Mucosa of descending colon (tissue), 3 donors: ENCODE measurements at places on chromosomes 2 and 18. TPM values are rescaled to one million over a fixed set of nuclear protein-coding genes. Genes with fewer than 3 reads are reported as not detected.

DNA sequence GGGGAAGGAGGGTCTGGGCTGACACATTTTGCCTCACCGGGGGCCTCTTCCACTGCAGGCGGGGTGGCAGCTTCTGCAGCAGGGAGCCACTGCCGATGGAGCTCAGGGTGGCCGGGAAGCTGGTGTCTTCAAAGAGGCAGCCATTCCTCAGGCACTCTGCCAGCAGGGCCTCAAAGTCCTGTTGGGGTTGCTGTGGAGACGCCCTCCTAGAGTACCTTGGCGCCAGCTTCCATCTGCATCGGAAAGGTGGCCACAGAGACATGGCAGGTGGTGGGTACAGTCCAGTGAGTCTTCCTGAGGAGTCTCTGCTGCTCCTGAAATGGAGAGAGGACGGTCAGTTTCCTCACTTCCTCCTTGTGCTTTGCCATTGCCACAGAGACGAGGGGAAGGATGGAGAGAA, 12.1 kb downstream of the CAPN14 start:
- DNase-seq: no peak

- DNase-seq: no peak
These were observed 258.9 kb downstream of the CYRIA start for GRCh38 chr2:16406496-16407289.

GRCh38 chr2:234625626-234626250, 128.9 kb upstream of the ARL4C start:
- DNase-seq: no peak

KIF5C gene
- total RNA-seq: 11.0 TPM

NT5DC4 gene
- total RNA-seq: not detected

ELP2 gene
- total RNA-seq: 55.4 TPM

- DNase-seq: no peak
These were observed 5.3 kb upstream of the STAMBP start for GRCh38 chr2:73823416-73823815.

GRCh38 chr2:215411941-215412743, 23.7 kb downstream of the FN1 start:
- DNase-seq: no peak

SERPINB10 gene
- total RNA-seq: not detected

DNA sequence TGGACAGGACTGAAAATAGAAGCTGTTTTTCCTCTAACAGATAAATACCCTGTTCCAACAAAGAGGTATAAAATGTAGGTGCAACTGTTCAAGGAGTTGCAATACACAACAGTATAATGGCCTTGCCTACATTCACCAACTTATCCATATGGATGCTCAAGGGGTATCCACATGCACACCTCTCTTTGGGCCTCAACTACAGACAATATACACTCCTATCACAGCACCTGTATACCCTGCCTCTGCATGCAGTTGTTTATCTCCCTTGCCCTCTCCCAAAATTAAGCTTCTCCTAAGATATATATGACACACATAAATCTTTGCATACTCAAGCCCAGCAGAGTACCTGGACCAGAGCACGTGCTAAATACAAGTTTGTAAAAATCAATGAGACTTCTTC, 37.3 kb downstream of the DARS1 start:
- no peak for DNase-seq

GRCh38 chr2:51510303-51510702, 478.4 kb upstream of the NRXN1 start:
- DNase-seq: no peak

- no peak for DNase-seq
These were observed 106.1 kb upstream of the HDAC4 start for GRCh38 chr2:239506961-239507360.

DNA sequence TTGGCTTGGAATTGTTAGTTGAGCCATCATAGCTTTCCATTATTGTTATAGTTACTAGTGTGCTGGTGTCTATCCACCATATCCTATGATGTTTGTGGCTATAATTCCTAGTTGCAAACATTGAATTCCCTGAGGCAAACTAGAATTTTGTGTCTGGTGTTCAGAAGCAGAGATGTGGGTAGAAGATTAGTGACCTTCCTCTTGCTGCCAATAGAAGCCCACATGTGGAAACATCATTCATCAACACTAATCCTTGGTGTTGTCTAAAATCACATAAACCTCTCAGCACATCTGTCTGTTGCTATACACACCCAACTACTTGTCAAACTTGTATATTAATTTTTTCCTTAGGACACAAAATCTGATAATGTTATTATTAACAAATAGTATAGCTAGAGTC, 374.1 kb downstream of the TGIF1 start:
- no peak for DNase-seq

TCF4 gene
- 20.7 TPM for total RNA-seq

- DNase-seq: no peak
These were observed 160.6 kb downstream of the RNF144A start for GRCh38 chr2:7077660-7078267.

- DNase-seq: no peak
These were observed 1526.0 kb downstream of the LRP1B start for GRCh38 chr2:140604788-140605187.

- no peak for DNase-seq
These were observed 16.2 kb upstream of the ZNF512 start for GRCh38 chr2:27566628-27567027.

DNA sequence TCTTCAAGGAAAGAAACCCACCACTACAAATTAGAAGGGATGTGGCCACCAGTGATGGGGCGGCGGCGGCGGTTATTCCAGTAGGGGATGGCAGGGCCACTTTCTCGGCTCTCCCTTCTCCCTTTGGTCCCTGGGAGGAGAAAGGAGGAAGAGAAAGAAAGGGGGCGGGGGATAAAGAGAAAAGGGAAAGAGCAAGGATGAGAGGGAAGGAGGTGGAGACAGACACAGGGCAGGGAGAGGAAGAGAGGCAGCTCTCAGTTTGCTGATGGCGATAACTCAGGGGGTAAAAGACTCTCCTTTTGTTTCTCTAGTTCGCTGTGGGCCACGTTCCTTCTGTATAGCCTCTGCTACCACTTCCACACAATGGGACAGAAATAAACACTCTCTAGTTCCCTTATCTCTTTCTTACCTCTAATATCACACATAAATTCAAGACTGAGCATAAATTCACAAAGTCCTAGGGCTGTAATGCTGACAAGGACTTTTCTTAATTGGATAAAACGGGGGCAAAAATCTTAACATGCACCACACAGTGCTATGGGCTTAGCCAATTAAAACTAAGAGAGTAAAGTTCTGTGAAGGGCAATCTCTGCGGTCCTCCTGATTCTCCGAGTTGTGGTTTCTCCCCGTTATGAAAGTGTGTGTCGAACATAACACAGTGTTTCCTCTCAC, 14.6 kb downstream of the SFT2D3 start:
- DNase-seq: no peak

DNA sequence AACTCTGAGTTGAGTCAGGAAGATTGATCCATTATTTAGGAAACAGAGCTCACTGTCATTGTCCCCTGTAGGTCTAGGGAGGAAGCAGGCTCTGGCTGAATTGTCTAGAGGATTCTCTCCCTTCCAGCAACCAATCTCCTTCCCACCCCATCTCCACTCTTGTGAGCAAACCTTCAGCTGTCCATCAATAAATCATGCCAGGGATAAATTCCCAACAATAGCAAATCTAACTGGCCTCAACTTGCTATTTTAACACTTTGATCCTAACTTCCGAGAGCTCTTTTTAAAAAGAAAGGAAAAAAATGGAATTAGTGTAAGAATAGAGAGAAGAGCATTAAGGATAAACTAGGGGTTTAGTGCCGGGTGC, 53.5 kb downstream of the ATP8B1 start:
- DNase-seq: no peak

CD302 gene
- total RNA-seq: 16.0 TPM

DNA sequence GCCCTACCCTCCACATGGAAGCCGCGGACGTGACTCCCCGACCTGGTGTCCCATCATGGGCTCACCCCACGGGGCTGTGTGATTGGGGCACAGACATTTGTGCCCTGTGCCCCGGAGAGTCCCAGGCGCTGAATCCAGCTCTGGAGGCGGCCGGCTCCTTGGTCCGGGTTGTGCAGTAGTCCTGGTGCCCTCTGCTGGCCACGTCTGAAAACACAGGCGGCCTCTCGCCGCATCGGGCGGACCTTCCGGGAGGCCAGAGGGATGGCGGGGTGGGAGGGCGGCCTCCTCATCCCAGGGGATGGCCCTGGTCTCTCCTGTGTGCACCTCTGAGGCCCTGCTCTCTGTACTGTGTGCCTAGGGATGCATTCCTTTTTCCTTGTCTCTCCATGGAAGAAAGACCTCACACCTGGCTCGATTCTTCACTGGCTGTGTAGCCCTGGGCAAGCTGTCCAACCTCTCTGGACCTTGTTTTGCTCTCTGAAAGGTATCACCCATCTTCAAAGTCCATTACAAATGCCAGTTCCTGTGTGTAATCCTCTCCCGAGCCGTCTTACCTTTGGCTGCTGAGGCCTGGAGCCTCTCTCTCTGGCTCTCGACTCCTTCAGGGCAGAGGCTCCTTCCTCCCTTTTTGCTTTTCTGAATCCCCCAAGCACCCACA, 27.6 kb downstream of the CELF4 start:
- DNase-seq: peak; percentile 57
